ENCODE measurements at places on chromosomes 7 and 10.

DNA sequence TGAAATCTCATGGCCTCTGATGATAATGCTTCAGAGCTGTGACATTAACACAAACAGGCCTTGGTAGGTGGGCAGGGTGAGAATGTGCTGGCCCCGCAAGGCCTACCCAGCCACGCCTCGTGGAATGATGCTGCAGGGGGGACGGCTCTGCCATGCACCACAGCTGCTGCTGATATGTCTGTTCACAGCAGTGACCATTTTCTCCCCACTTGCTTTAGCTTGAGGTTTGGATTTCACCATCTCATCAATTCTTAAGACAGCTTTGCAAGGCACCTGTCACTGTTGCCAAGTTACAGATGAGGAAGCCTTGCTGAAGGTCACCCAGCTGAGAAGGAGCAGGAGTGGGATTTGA is 128.3 kb downstream of the PTPN20 start:
- no peak for DNase-seq

DNA sequence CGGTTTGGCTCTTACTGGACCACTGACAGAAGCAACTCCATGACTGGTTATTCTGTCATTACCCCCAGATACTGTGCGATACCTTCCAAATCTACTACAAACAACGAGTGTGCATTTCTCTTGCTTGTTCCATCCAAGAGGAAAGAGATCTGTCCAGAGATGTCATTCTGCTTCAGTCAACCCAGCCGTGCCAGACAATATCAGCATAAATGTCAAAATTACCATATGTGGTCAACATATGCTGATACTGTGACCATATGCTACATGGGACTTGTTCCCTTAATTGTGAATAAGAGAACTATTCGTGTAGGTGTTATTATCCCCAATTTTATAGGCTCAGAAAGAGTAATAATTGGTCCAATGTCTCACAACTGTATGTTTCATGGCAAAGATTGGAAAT is 143.2 kb upstream of the PRSS1 start:
- DNase-seq: no peak

- DNase-seq: no peak
Measured at GRCh38 chr10:97550336-97551149, 22.0 kb upstream of the ANKRD2 start.

DNA sequence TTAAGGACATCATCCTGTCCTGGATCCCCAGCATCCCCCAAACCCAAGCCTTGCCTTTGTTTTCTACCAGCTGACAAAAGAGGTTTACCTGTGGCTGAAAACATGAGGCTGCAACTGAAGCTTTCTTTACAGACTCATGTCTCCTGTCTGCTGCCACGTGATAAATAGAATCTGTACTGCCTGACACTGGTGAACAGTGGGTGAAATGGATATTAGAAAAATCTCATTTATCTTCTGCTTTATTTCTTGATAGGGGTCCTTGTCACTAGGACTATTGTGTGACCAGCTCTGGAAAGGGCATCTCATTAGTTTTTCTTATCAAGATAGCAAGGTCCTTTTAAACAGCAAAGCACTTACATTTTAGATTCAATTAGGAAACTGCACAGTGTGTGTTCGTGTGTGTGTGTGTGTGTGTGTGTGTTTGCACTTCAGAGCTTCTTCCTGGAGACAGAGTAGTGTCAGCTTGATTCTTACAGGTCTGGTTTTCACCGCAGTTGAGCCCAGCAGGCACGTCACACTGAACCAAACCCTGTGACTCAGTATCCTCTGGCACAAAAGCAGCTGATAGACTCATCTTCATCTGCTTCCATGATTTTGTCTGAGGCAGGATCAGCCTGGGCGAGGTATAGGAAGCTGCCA is 373.5 kb upstream of the CELF2 start:
- no peak for DNase-seq

DNA sequence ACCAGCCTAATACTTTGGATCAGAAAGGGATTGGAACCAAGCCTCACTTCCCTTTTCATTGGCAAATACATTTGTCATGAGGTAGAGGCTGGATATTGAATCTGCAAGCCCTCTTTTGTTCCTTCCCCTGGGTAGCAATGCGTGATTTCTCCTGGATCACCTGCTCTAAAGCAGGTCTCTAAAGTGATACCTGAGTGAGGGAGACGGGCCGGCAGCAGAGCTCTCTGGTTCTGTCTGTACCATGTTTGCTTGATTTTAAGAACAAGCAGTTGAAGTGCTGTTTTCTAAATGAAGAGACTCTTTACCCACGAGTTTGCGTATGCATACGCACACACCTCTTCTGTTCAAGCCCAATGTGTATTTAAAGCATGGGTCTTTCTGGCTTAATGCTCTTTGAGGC is 41.1 kb downstream of the GARS1 start:
- DNase-seq: no peak

- no peak for DNase-seq
Measured at GRCh38 chr10:34978080-34978479, 112.1 kb downstream of the CUL2 start.

- DNase-seq: no peak
Measured at GRCh38 chr7:126185959-126186580, 1066.7 kb downstream of the GRM8 start.

All from stimulated activated CD4-positive, alpha-beta T cell treated with anti-CD3 and anti-CD28 coated beads, TNF-alpha, amount 100 ng/mL, for 48 hours (primary cell).